ENCODE measurements at places on chromosomes 1 and 21.

DNA sequence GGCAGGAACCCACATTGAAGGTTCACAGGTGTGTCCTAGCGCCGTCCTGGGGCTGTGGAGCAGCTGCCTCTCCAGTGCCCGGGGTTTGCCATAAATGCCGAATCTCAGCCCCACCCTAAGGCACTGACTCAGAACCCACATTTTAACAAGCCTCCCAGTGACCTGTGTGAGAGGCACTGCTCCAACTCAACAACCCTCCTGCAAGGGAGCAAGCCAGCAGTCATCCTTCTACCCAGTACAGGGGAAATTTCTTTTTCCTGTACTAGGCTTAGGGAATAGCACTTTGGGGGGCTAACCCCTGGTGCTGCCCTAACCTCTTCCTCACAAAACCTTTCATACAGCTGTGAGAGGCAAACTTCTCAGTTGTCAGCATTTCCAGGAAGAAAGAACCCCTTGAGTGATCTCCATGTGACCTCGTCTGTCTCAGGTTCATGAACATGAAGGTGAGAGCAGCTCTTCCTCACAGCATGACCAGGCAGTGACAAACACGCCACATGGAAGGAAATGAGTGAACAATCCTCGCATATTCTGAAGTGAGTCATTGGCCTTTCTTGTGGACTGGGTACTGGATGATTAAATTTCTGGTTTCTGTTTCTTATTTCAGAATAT lies 11.4 kb upstream of the BCAR3 start:
- DNase-seq = peak; percentile 5

DNA sequence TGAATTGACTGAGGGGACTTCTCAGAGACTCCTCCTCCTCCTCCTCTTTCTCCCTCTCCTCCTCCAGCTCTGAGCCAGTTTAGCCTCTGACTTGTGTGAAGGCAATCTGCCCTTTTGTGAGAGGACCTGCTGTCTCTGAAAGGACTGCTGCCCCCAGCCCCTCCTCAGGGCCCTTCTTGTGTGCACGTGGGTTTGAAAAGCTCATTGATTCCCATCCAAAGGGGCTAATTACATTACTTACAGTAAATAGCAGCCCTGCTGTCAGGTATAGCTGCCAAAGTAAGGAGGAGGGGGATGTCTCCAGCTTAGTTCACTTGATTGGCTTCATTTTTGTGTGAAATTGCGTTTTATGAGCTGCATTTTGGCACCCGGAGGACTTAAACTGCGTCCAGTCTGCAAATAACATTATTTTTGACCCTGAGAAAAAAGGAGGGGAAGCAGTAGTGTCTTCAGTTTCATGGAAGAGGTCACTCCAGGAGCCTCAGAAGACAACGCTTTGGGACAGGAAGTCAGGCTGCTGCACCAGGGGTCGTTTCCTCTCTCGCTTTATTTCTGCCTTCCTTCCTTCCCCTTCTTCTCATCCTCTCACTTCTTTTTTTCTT lies 1.8 kb upstream of the LHX9 start:
- DNase-seq = no peak

GRCh38 chr1:155648207-155649147 lies 38.5 kb downstream of the MSTO1 start:
- DNase-seq = no peak

GRCh38 chr1:32142446-32143301 lies 34.8 kb downstream of the KPNA6 start:
- DNase-seq = no peak

DNA sequence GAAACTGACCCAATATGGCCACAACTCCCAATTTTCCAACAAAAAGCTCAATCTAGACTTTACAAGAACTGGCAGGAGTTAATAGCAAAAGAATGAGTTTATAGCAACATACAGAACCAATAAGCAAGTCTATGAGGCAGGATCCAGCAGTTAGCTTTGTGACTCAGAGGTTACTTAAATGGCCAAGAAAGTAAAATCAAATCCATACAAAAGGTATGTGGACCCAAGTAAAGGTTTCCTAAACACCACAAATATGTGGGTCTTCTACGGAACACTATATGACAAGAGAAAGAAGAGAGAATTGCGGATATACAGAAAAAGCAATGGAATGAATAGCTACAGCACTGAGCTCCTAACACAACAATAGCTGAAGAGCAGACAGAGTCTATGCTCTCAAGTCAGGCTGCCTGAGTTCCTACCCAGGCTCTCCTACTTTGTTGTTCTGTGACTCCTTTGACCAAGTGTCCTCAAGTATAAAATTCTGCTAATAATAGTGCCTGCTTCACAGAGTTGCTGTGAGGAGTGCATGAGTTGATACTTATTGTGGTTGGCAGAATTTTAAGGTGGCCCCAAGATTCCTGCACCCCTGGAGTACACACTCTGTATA lies 204.3 kb downstream of the SMYD3 start:
- DNase-seq = no peak

GRCh38 chr1:24385160-24385940 lies 28.2 kb downstream of the STPG1 start:
- no peak for DNase-seq

- DNase-seq = no peak
Observed at GRCh38 chr1:162153374-162153773, 83.9 kb downstream of the NOS1AP start.

- DNase-seq = no peak
Observed at GRCh38 chr1:52911541-52911940, 10.0 kb downstream of the ECHDC2 start.

- no peak for DNase-seq
Observed at GRCh38 chr1:32208891-32209328, at the start of gene DCDC2B. TSS of gene DCDC2B (plus strand) at chr1:32209089. CDS start at chr1:32209094, 5 bp downstream.

- no peak for DNase-seq
Observed at GRCh38 chr1:230334447-230334837, 91.7 kb downstream of the PGBD5 start.
